Stimulated activated CD4-positive, alpha-beta T cell treated with anti-CD3 and anti-CD28 coated beads, TNF-alpha, amount 100 ng/mL, for 24 hours (primary cell): ENCODE measurements at places on chromosomes 3 and 15.

DNA sequence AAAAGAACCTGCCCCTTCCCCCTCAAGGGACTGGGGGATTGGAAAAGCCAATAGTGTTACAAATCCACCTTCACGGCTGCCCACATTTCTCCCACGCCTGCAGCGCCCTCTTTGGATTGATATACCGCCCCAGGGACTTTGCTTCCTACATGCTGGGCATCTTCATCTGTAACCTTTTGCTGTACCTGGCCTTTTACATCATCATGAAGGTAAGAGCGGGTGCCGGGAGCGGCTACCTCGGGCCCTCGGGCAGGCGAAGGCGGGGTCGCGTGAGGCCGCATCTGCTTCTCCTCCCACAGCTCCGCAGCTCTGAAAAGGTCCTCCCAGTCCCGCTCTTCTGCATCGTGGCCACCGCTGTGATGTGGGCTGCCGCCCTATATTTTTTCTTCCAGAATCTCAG, 73.1 kb downstream of the USF3 start:
- no peak for DNase-seq

GRCh38 chr3:75938921-75939320, 153.6 kb upstream of the ZNF717 start:
- DNase-seq: no peak

DNA sequence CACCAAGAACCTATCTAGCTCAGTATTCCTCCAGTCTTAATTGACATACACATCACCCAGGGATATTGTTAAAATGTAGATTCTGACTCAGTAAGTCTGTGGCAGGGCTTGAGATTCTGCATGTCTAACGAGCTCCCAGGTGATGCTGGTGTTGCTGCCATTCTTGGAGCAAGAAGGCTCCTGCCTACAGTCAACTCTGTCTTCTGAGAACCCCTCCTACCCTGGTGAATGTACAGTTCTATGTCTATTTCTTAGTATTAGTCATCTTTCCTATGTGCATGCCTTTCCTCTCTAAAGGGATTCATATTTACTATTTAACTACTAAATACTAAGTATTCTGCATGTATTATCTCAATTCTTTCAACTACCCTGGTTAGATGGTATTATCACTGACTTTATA, 268.7 kb downstream of the EDEM1 start:
- no peak for DNase-seq

DNA sequence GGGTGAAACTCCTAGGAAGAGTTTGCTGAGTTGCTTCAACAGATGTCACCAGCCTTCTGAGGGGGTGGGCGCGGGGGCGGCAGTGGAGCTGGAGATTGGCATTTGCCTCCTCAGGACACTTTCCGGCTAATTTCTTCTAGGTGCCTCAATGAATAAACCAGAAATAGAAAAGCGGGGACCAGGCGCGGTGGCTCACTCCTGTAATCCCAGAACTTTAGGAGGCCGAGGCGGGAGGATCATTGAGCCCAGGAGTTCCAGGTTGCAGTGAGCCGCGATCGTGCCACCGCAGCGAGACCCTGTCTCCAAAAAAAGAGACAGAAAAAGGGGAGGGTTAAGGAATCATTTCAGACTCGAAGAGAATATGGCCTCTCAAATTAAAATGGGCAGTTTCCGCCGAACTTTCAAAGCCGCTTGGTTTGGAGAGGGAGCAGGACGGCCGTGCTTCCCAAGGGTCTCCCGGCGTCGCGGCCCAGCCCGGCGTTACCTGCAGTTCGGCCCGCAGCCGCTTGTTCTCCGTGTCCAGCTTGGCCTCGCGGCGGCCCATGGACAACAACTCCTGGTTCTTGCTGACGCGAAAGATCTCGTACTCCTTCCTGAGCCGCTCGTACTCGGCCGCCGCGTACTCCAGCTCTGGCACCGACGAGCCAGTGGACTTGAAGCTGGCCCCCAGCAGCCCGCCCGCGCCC, 587 bp downstream of the NPHP3 start:
- DNase-seq: no peak

DNA sequence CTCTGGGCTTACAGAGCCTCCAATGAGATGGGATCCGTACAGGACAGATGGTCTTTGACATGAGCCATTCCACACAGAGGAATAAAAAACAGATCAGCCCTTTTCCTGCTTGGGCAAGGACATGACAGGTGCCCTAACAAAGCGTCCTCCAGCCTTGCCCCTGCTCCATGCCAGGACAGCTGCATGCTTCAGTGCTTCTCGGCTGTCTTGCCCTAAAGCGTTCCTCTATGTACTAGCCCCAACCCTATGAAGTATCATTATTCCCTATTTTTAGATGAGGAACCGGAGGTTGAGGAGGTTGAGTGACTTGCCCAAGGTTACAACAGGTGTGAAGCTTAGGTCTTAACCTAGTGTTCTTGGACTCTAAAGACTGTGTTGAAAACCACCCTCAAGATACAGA, 10.5 kb downstream of the POMGNT2 start:
- DNase-seq: no peak

GRCh38 chr15:93164409-93164808, 75.4 kb upstream of the RGMA start:
- DNase-seq: no peak

DNA sequence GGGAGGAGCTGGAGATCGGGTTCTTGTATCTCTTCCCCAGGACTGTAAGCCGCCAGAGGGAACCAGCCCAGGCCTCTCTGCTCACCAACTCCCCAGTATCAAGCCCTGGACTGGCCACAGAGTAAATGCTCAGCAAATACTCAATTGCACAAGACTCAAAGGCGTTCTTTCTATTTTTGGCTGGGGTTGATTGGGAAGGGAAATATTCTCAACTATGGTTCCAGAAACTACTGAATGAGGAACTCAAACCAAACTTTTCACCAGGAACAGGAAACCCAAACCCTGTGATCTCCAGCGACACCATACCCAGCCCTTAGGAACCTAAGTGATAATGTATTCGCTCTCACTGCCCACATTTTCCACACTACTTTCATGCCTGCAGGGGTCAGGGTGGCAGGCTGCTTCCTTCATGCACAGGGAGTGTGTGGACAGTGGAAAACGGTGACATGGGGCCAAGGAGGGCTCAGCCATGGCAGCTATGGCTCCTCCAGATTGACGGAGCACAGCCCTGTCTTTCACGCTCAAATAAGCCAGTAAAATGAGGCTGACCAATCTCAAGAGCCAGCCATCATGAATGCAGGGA, 124.7 kb upstream of the RAD18 start:
- DNase-seq: no peak
